ENCODE measurements at places on chromosomes 16 and 17.

- no peak for DNase-seq
Observed at GRCh38 chr17:74632617-74633016, 9.1 kb upstream of the CD300E start.

DNA sequence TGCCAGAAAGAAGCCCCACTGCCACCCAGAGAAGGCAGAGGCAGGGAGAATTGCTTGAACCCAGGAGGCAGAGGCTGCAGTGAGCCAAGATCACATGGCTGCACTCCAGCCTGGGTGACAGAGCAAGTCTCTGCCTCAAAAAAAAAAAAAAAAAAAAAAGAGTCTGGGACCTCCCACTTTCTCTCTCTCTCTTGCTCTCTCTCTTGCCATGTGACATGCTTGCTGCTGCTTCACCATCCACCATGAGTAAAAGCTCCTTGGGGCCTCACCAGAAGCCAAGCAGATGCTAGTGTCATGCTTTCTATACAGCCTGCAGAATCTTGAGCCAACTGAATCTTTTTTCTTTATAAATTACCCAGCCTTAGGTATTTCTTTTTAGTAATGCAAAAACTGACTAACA lies 21.5 kb upstream of the SRSF1 start:
- DNase-seq: no peak

DNA sequence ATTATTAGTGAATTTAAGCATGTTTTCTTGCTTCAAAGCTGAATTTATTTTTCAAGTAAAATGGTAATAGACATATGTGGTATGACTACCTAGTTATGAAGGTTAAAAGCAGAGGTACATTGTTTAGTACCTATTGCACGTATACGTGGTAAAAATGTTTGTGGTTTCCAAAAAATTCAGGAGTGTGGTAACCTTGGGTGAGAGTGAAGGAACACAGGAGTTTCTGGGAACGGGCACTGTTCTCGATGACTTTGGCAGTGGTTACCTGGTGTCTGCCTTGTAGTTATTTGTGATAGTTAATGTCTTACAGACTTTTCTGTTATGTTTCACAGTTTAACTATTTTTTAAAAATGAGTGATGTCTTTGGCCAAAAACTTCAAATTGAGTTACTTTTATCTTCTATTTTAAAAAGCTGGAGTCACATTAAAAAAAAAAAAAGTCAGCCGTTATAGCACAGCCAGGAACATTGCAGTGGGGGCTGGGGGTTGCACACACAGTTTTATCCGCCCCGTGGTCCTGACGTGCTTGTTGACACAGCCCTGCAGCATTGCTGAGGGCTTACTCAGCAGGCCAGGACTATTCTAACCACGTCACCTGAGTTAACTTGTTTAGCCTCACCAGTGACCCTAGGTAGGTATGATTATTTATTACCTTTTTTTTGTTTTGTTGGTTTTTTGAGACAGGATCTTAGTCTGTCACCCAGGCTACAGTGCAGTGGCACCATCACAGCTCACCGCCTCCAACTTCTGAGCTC lies 10.9 kb downstream of the JPT2 start:
- DNase-seq: no peak

DNA sequence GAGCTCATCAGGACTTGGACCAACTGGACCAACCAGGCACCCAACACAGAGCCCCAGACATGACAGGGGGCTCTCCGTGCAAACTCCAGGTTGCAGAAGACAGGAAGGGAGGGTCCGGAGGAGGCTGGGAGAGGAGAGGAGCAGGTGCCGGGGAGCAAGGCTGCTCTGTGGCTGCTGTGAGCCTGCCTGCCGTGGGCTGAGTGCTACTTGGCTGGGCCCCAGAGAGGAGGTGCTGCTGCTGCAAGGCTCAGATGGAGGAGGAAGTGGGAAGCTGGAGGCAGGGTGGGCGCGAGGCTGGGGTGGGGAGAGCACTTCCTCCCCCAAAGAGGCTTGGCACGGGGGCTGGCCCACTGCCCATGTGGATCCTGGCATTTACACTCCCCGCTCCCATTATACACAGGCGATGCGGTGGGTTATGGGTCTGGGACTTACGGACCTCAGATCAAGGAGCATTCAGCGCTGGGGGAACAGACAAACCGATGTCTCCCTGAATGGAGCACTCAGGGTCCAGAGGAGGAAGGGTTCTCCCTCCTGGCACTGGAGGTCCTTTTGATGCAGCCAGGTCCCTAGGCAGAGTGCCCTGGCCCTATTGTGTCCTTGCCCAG lies 15.9 kb downstream of the EPOP start:
- no peak for DNase-seq

DNA sequence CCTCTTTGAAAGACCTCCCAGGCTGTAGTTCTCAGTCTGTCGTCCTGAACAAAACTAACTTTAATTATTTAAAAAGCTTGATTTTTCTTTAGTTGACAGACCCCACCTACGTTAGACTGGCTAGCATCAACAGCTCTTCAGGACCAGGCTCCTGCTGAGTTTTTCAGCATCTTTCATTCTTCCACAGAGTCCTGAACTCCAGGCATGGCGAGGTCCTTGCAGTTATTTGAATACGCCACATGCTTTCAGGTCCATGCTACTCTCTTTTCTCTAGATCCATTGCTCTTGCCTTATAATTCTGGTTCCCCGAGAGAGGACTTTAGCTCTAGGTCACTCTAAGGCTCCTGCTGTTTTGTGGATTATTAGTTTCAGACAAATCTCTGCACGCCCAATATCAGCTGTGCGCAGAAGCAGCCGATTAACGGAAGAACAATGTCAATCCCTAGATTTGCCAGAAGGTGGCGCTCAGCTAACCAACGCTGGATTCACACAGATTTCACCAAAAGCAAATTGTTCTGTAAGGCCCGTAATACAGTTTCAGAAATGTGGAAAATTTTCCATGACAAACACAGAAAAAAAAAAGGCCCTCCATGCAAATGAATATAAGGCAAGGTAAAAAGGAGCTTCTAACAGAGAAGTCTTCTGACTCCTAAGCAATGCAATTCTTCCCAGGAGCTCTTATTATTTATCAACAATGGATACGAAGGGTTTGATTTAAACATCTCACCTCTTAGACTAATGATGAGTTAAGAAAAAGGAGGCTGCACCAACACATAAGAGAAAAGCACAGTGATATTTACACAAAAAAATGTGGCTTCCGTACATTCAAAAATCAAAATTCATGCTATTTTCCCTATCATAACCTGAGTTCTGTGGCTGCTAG lies 33.5 kb upstream of the BCO1 start:
- DNase-seq: peak; percentile 74

GRCh38 chr17:6639586-6640535 lies 650 bp downstream of the KIAA0753 start:
- DNase-seq: peak; percentile 23

DNA sequence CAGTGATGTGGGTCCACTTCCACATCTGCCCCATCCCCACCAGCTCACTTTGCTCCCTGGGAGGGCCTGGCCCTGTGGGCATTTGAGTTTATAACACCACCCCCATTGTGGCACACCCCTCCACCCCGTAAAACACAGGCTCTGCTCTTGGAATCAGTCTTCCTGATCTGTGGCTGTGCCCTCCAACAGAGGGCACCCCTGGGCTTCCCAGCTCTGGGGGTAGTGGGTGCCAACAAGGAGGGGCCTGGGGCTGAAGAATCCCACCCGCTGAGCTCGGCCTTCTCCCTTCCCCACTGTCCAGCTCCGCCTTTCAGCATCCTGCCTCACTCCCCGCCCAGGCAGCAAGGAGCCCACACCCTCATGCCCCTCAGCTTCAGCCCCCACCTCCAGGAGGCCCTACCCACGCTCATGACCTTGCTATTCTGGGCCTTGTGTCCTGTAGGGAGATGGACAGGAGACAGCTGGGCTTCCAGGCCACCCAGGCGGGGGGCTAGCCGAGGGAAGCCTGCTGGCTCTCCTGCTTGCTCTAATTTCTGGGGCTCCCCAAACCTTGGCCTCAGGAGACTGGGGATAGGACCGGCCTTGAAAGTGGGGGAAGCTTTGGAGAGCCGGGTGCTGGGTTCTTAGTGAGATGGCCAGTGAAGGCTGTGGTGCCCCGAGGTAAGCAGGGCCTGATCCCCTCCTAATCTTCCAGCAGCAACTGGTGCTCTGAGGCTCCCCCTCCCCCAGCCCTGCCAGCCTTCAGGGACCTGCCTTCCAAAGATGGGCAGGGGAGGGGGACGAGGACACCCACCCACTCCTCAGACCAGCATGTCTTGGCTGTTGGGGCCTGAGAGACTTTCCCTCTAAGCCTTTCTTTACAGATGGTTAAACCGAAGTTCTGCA lies 2.9 kb upstream of the ATP2A1 start:
- DNase-seq: peak; percentile 39

- DNase-seq: no peak
Observed at GRCh38 chr16:84633622-84634021, 14.7 kb upstream of the KLHL36 start.

GRCh38 chr16:64094992-64095634 lies 1026.8 kb downstream of the CDH11 start:
- no peak for DNase-seq

DNA sequence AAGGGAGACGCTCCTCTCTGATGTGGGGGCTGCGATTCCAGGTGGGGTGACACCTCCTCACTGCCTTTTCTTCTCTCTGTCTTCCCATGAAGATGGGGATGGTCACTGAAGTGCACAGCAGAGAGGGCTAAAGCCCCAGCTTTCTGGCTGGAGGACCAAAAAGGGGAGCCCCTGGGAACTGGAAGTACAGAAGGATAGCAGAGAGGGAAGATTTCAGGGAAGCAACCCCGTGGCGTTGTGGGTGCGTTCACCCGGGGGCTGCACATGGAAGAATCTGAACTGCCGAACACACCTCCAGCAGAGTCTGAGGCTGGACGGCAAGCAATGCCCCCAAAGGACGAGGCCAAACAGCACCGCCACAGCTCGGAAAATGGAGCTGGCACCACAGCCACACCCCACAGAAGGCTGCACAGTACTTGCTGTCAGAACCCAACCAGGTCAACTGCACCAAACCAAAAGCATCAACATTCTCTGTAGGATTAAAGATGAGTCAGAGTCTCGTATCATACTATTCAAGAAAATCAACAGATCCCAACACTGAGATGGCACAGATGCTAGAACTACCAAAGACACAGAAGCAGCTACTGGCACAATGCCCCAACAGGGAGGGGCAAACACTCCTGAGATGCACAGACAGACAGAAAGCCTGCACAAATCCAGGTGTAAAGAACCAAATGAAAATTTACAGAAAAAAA lies 49.9 kb downstream of the MAP1LC3B start:
- no peak for DNase-seq

DNA sequence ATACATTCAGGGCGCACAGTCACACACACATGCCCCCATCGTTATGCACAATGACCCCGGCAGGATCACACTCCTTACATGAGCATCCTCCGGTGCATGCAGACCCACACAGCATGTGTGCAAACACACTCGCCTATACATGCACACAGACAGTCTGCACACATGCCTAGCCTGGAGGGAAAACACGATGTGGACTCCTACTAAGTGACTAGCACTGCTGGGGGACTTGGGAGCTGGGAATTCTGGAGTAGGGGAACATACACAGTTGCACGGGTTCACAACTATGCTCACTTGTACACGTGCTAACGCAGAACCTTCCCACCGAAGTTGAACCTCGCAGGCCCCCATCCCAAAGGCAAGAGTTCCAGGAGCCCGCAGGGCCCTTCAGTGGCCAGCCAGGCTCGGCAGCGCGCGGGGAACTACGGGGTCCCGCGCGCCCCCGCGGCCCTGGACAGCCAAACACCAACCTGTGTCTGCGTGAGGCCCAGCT lies 2.0 kb downstream of the DLX3 start:
- DNase-seq: no peak

DNA sequence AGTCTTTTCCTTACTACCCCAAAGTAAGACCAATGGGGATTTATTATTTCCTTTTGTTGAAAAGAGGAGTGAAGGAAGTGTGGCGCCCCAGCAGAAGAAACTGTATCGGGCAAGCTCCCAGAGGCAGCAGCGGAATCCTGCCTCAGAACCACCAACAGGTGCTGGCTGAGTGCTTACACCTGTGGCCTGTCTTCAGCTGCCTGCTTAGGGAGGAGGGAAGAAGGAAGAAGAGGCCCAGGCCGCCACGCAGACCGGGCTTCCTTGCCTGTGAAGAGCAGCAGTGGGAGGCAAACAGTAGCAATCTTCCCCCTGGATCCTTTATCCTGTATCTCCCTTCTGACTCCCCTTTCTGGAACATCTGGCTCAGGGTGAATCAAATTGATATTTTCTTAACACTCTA lies 134.7 kb downstream of the AATF start:
- DNase-seq: no peak

DNA sequence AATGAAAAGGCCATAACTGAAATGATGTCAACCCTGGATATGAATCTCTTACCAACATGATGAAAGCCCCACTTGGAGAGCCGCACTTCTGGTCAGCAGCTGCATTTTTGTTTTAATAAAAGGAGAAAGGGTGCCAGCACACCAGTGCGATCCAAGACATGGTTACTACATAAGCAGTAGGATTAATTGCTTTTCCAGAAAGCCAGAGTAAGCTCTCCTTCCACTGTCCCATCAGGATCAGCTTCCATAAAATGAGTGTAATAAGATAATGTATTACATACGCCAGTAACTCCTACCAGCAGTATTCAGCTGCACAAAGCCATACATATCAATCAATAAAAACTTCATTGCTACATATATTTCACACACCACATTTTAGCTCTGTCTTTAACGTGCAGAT lies 26.3 kb upstream of the NACA2 start:
- no peak for DNase-seq

DNA sequence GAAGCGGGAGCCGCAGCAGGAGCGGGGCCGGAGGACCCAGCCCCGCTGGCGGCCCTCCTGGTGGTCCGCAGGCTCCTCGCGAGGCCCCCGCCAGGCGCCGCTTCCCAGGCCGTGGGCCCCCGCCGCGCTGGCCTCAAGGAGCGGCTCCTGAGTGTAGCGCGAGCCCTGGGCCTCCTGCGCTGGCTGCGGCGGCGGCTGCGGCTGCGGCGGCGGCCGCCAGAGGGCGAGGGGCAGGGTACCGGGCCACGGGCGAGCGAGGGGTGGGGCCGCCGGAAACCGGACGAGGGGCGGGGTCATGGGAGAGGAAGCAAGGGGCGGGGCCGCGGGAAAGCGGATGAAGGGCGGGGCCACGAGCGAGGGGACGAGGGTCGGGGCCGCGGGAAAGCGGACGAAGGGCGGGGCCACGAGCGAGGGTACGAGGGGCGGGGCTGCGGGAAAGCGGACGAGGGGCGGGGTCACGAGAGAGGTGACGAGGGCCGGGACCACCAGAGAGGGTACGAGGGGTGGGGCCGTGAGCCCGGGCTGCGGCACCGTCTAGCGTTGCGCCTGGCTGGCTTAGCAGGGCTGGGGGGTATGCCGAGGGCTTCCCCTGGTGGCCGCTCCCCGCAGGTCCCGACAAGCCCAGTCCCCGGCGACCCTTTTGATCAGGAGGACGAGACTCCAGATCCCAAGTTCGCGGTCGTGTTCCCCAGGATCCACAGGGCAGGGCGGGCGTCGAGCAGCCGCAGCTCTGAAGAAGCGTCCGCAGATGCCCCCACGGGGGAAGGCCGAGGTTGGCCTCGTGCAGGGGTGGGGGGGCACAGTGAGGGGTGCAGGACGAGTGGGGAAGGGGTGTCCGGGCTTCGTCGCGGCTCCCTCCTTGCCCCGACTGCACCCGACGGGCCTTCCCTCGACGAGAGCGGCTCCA lies 1.7 kb downstream of the MYO15B start:
- DNase-seq: peak; percentile 89

DNA sequence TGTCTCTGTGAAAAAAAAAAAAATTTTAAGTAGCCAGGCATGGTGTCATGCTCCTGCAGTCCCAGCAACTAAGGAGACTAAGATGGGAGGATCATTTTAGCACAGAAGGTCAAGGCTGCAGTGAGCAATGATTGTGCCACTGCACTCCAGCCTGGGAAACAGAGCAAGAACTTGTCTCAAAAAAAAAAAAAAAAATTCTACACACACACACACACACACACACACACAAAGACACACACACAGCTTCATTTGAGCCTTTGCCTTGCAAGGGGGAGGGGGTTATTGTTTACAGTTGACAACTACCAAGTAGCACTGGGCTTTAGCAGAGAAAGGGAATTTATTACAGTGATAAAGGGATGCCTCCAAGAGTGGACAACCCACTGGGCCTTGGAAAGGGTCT lies 4.9 kb upstream of the POLR3E start:
- DNase-seq: no peak

All from NAMALWA (cell line).